ENCODE measurements at places on chromosomes 5 and 9.

DNA sequence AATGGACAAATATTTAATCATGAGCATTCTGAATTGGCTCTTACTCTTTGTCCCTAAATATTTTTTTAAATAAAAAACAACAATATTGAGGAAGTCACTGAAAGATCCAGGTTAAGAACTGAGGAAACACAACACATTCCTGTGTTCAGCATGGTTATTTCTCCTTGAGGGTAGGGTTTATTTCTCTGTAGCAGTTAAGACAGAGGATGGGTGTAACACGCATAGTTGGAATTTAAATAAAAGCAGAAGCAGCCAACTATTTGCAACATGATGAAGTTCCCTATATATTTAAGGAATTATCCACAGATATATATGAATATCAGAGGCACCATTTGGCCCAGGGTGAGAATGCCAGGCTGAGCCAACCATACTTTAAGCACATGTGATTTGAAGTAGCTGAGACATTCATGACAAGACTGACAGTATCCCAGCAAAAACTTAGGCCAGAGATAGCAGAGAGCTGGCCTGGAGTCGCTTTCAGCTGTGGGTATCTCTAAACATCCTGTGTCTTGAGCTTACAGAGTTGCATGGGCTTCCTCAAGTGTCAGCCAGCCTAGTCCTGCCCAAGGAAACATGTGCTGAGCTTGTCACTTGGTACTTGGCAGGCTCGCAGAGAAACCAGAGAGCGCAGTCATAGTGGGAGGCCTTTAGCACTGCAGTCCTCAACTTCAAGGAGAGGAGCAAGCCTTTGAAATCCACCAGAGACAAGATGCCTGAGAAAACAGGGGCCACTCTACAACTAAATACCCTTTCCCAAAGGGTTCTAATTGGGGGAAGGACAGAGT is 43.6 kb downstream of the SEMA5A start:
- DNase-seq: no peak

DNA sequence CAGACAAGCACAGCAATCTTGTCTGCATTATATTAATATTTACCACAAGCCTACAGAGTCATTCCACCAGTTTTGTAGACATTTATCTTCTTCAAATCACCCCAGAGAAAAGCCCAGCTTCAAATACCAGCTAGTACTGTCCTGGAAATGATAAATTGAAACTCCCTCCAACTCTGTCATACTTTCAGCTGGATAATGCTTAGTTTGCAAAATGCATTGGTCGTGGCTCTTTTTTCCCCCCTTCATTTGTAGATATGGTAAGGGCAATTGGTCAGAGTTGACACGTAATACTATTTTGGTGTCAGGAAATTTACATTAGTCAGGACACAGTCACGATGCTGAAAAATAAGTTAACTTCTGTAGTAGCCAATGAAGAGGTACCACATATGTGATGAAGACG is 21.2 kb downstream of the HMHB1 start:
- DNase-seq: no peak

DNA sequence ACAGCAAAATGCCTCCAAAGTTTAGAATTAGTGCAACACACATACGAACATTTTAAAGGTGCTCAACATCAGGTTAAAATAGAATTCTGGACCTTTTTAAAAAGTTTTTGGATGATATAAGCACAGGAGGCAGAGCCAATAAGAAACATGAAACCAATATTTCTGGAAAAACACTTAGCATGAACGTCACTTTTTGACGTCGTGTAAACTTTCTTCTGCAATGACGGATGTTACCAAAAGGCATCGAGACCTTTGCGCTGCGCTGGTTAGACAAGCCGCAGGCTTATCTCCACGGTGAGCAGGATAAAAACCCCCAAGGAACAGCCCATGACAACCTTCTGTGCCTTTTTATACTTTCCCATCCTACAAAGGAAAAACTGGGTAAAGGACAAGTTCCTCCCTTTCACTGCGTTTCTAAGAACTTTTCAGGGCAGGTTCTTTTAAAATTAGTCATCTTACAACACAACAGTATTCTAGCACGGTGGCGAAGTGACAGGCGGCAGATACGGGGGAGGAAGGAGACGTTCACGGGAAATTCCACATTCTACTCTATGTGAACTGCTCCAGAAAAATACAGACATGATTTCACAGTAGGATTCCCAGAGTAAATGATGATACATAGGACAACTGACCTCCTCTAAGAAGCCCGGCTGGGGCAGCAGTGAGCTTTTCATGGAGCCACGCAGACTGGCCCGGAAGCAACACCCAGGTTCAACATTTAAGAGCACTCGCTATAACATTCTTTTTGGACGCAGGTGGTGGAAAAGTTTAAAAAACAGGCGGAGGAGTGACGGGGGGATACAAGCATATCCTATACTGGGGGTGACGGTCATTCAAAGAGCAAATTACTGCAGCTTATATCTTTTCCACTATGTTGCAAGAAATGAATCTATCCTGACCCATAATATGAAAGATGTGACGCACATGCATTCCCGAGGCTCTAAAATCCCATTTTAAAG is 52.4 kb downstream of the USP20 start:
- DNase-seq: no peak

- DNase-seq: no peak
Measured at GRCh38 chr5:9350301-9350797, 195.5 kb downstream of the SEMA5A start.

DNA sequence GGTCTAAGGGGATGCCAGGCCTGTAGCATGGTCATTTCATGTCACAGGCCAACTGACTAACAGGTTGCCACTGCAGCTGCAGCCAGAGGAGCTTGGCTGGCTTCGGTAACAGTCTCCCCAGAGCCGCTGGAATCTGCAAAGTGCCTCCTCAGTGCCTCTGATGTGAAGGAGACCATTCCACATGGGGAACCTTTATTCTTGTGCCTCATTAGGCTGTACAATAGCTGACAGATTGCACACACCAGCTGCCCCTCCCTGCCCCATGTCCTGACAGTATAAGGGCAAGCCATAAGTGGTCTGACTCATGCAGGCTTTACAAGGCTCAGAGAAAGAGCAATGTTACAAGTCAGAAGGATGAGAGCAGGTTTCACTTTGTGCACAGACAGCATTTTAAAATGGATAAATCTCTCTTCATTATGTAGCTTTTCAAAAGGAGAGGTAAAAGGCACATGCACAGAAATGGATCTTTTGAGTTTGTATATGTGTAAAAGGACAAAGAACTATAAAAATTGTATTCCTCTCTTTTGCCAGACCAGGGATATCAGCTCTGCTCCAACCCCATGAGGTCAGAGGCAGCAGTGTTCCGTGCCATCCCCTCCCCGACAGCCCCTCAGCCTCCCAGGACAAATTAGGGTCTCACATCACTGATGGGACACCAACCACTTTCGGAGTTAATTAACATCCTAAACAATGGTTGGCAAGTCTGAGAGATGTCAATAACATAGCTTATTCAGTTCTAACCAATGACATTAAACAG is 467.8 kb downstream of the TMEM232 start:
- DNase-seq: no peak

GRCh38 chr9:18907927-18908625 is 124.9 kb downstream of the SAXO1 start:
- DNase-seq: no peak

DNA sequence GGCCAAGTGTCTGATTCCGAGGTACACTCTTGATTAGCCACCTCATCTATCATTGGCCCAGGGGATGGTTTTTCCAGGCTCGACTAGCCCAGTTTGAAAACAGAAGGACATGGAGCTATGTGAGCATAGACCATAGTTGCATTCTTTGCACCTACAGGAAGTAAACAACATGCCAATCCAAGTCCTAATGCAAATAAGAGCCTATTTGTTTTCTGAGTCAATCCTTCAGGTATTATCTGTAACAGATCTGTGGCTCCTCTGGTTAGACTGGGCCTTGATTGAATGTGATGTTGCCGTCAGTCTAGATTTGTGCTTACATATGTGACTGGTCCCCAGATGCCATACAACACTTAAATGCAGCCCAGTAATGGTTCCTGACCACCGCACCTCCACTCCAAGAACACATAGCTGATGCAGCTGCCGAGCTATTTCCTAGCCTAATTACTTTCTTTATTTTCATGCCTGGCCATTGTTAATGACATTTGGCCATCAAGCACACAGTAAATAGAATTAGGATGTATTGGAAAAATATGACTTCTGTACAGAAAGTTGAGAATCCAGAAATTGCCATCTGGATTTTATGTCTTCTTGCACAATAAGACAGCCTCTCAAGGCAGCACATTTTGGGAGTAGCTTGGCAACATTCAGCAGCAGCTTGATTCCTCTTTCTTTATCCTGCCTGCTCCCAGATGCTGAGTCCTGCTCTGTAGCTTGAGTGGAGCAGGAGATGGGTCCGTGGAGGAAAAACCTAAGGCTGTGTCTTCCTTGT is 29.5 kb upstream of the ARHGAP26 start:
- DNase-seq: no peak

DNA sequence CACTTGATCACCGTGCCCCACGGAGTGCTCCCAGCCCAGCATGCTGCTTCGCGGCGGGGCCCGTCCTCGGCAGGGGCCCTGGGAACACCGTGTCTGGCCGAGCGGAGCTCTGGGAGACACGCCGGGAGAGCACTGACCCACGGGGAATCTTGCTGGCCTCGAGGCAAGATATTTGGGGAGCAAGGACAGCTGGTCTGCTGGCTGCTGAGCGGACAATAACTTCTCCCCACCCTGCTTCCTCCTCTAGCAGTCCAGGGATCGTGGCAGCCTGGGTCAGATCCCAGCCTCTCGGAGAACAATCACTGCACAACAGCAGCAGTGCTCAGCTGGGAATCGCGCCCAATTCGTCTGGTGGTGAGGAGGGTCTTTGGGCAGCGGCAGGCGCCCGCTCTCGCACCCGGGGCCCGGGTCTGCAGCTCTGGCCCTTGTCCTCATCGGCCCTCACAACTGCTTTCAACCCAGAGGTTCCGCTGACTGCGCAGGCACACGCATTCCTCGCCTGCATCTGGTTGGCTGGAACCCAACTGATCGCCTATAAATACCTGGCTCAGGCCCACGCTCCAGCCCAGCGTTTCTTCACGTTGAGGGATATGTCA is 43.4 kb downstream of the DBH start:
- DNase-seq: no peak

DNA sequence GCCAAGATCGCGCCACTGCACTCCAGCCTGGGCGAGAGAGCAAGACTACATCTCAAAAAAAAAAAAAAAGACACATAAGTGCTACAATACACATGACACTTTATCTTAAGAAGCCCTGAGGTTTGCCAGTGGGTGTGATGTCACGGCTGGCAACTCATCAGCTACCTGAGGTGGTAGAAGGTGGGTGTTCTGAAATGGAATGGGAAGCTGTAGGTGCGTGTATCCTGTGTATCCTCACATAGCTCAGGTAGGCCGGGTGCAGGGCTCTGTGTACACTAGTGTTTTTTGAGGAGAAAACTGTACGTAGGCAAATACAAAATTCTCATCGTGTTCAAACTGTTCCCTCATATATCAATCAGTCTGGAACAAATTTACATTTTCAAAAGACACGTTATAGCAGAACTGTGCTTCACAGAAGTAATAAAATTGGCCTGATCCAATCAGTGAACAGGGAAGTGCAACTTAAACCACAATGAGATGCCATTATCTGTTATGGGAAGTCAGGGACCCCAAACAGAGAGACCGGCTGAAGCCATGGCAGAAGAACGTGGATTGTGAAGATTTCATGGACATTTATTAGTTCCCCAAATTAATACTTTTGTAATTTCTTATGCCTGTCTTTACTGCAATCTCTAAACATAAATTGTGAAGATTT is 10.4 kb downstream of the BICD2 start:
- no peak for DNase-seq

DNA sequence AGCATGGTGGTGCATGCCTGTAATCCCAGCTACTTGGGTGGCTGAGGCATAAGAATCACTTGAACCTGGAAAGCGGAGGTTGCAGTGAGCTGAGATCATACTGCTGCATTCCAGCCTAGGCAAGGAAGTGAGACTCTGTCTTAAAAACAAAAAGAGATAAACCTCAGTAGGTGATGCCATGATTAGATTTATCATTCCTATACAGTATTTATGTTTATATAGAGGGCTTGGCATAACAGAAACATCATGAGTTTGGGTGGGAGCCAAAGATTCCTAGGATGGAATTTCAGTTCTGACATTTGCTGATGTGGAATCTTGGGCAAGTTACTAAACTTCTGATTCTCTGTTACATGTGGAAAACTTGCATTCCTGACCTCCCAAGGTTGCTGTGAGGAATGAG is 22.3 kb downstream of the RFK start:
- no peak for DNase-seq

GRCh38 chr9:81529556-81530193 is 159.7 kb downstream of the TLE1 start:
- no peak for DNase-seq

DNA sequence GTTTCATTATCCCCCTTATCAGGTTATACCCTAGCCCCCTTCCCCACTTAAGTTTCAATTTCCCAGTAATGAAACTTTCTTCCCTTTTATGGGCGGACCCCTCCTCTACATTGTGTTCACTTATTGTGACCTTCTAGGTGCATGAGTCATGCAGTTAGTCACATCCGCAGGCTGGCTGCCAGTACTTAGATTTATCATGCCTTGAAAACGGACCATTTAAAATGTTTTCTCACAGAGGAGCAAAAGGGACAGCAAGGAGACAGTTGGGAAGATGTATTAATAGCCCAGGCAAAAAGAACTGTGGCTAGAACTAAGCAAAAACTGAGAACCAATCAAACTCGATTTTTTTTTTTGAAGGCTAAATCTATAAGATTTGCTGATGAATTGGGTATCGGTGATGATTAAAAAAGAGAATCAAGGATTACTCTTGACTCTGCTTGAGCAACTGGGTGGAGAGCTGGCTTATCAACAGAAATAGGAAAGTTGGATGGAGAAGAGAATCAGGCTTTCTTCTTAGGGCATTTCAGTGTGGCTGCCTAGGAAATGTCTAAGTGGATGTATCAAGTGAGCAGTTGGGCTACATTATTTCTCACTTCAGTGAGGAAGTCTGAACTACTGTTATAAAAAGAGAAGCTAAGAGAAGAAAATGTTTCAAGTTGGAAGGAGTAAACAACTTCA is 615.0 kb downstream of the HINT1 start:
- no peak for DNase-seq

DNA sequence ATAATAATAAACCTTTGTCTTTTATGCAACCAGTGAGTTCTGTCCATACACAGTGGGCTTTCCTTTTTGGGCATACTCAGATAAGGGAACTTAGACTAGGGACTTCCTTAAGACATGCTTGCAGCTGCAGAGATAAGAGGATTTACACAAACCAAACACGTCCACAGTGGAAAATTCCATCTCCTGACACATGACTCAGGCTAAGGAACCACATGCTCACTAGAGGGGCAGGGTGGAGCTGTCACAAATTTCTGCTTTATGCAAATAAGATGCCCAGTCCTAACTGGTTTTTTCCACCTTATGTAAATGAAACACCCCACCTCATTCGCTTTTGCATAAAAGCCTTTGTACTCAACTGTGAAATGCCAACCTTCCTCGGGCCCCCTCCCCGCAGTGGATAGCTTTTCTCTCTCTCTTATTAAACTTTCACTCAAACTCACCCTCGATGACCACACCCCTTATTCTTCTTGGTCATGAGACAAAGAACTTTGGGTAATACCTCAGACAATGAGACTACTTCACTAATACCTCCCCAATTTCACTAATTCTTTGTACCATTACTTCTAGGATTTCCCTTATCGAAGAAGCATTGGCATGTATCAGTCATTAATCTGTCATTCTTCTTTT is 170.3 kb upstream of the FTMT start:
- no peak for DNase-seq

Measured in iPS DF 6.9 (cell line).